ENCODE measurements at places on chromosomes 2 and 18.
A peak's percentile ranks its signal among the peaks of the same experiment; 100 is the strongest.

DNA sequence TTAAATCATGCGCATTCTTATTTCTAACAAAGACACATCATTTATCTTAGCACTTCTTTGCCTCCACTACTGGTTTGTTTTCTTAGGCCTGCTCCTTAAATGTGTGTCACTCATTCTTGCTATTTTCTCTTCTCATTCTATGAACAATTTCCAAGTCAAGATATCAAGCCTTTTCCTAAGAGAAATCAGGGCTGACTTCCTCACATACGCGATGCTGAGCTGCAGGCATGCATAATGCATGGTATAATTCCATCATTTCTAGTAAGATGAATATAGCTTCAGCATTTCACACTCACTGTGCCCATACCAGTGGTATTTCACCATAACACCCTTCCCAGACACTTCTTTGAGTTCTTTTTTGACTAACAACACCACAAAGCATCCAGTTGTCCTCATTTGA lies 838.9 kb upstream of the DDX18 start:
- no peak for DNase-seq

DNA sequence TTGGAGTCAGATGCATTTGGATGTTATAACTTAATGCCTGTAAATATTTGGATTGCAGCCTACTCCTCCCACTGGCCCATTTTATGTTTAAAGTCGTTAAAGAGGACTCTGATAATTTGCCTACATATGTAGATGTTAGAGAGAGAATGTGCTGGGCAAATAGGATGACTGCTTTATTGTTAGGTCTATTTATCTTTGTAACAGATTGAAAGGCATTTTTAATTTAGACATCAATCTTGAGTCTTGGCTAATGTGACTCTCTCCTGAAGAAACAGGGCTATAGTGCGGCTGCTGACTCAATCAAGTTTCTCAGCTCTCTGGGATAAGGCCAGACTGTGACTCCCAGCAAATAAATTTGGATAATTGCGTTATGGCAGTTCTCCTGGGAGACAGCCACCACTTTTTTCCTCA lies 1101.4 kb downstream of the CBLN2 start:
- no peak for DNase-seq

DNA sequence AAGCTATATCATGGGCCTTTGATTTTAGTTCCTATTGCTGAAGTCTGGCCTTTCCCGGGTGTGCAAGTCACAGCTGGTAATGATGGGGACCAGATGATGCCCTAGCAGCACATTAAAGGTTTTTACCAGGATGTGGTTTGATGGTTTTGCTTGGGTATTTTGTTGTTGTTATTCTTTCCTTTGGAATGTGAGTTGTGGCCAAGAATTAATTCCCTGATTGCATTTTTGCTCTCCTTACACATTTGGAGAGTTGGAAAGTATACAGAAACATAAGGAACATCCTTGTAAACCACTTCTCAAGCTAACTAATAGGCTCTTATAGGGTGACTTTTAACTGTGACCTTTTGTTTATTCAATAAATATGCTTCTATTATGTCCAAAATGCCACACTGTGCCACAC lies 154.1 kb upstream of the MMADHC start:
- no peak for DNase-seq

DNA sequence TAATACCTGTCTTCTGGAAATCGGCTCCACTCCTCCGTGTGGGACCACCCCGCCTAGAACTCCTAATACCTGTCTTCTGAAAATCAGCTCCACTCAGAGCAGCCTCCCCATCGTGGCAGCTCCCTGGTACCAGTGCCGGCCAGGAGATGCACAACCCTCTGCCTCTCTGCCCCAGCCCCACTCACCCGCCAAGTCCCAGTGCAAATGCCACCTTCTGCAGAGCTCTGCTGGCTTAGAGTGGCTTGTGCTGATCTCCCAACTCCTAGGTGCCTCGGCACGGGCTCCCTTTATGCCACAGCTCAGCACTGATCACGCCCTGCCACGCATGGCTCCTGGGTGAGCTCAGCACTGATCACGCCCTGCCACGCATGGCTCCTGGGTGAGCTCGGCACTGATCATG lies 258.5 kb downstream of the HDAC4 start:
- DNase-seq: no peak

DNA sequence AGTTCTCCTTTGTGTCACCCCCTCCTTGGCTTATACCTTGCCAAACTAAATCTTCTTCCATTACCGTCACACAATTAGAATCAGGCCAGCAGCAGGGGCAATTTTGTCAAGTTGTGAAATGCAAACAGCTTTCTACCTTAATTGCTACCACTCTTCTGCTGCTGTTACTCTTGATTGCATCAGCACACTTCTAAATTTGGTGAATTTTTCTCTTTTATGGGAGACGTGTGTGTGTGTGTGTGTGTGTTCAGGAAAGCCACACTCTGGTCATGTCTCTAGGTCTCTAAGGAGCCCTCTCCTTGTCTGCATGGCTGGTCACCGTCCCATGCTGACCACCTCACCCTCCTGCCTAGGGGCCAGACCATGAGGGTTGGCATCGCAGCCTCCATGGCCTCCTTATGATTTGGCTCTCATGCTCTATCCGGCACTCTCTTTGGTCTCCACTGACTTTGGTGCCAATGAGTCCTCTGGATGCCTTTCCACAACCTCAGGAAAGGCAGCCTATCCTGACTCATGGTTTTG lies 87.7 kb downstream of the GATA6 start:
- DNase-seq: no peak

DNA sequence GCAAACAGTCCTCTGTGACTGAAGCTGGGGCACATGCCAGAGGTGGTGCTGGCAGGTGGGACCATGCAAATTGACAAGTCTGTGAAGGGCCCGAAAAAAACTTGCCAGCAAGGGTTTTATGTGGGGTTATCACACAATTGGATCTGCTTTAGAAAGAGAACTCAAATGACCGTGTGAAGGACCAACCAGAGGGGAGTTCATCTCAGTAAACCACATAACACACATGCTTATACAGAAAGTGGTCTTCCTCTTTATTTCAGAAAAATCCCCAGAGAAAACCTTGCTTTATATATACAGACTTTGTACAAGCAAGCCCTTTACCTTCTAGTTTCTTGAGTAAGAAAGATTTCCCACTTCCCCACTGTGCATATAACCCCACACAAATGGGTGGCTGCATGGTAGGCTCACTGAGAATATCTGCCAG lies 46.7 kb downstream of the KIDINS220 start:
- no peak for DNase-seq

GRCh38 chr18:71630696-71631095 lies 913.4 kb downstream of the CBLN2 start:
- no peak for DNase-seq

- no peak for DNase-seq
These were observed 1.8 kb downstream of the DCC start for GRCh38 chr18:52341608-52342381.

DNA sequence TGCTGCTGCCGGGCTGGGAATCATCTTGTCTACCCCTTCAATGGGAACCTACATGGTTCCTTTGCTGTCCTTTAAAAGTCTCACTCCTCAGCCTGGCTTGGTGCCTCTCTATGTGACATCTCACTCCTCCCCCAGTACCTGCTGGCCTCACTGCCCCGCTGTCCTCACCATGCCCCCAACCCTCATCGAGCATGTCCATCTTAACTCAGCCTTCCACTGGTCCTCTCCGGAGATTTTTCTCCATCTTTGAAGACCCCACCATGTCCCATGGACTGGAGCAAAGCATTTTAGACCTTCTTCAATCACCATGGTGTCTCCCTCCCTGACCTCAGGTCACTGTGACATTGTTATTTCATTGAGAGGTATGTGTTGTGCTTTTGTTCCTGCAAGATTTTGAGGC lies 58.1 kb upstream of the SIX3 start:
- no peak for DNase-seq

DNA sequence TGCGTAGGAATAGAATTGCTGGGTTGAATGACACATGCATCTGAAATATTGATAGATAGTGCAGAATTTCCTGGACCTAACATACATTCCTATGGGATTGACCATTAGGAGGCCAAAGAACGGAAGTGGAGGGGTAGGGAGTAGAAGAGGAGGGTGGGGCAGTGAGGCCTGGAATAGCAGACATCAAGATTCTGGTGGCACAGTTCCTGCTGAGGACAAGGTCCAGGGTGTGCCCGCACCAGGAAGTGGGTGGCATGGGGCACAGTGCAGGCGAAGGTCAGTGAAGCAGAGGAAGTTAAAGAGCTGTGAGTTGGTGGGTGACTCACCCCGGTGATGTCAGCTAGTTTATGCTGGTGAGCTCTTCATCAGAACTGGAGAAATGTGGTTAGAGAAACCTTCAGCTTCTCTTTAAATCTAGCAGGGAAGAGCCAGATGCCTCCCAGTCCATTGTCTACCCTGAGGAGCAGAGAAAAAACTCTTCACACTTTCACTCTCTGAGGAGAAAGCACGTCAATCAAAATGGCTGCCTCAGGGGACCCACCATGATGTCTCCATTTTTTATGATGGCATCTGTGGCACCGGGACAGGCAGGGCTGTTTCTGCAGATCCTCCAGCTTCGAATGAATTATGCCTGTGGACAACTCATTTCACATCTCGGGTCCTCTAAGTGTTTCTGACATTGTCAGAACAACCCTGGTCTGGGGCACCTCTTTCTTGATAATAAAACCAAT lies 55.9 kb upstream of the CTLA4 start:
- peak; percentile 73 for DNase-seq

DNA sequence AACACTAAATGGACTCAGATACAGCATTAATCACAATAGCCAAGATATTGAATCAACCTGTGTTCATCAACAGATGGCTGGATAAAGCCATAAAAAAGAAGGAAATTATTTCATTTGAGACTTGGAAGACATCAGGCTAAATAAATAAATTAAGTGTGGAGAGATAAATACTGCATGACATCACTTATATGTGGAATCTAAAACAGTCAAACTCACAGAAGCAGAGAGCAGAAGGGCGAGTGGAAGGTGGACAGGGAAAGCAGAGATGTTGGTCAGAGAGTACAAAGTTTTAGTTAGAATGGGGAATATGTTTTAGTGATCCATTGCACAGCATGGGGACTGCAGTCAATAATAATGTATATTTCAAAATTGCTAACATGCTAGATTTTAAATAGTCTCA lies 207.2 kb downstream of the VAPA start:
- DNase-seq: no peak

DNA sequence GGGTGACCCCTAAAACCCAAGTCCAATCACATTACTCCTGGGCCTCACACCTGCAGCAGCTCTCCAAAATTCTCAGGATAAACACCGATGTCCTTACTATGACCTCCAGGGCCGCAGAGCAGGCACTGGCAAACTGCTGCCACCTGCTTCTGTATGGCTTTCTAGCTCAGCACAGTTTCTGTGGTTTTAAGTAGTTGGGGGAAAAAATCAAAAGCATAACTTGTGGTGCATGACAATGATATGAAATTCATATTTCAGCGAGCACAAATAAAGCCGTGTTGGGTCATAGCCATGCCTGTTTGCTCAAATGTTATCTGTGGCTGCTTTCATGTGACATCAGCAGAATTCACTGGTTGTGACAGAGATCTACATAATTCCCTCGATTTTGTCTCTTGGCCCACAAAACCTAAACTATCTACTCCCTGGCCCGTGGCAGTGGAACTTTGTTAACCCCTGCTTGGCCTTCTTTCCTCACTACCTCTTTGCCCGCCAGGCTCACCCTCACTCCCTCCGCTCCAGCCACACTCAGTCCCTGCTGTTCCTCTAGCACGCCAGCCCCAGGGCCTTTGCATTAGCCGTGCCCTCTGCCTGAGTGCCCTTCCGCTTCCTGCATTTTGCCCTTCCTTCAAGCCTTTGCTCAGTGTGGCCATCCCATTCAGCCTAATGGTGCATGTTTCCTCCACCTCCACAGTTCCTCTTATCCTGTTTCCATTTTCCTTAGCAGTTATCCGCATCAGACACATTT lies 108.3 kb downstream of the AGAP1 start:
- DNase-seq: no peak

DNA sequence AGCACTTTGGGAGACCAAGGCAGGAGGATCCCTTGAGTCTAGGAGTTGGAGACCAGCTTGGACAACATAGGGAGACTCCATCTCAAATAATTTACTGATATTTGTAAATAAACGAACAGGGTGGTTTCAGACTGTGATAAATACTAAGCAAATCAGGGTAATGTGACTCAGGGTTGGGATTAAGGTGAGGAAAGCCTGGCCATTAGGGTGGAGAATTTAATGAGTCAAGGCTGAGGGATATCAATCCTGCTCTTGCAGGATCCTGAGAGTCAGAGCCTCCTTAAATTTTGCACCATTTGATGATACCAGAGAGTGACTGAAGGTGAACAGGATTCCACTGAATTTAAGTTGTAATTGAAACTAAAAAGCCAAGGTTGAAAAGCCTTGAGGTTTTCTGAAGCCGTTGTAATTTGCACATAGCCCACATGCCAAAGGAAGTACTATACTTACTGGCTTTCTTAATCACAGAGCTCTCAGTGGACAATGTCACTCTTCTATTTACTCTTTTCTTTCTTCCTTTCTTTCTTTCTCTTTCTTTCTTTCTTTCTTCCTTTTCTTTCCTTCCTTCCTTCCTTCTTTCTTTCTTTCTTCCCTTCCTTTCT lies 28.6 kb upstream of the AP1S3 start:
- DNase-seq: no peak

DNA sequence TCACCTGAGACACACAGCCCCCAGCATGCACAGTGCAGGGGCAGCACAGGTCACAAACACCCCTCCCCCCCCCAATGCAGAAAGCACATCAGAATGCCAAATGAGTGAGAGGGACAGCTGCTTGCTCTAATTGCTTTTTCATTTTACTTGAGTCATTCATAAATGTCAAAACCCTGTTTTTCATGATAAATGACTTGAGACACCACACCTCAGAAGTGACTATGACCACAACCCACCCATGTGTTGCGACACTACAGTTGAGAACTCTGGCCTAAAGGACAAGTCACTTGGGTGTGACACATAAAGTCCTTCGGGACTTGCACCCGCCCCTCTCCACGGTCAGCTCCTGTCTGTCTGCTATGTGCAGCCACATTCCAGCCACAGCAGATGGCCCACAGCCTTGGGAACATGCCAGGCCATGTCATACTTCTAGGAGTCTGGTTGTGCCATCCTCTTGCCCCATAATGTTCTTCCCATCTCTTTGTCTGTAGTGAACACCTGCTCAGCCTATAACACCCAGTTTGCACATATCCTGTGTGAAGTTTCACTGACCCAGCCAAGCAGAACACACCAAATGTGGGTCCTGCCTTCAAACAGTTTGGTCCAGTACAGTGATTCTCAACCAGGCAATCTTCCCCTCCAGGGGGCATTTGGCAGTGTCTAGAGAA lies 30.2 kb upstream of the RIOK3 start:
- no peak for DNase-seq

DNA sequence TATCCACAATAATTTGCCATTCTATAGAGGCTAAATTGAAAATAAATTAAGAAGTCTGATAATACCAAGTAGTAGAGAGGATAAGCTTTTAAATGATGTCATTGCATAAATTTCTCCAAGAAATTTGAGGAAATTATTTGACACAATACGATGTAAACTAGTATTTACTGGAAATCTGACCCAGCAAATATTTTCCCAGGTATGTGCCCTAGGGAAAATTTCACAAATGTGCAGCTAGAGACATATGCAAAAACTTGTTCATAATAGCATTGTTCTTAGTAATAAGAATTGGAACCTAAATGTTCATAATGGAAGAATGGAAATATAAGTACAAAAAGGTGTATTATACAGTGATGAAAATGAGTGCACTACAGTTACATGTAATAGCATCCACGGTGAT lies 888.8 kb upstream of the SOX11 start:
- no peak for DNase-seq

Data from activated CD4-positive, alpha-beta T cell treated with anti-CD3 and anti-CD28 coated beads for 4 hours (primary cell).